Pons (tissue), 1 donor: ENCODE measurements at places on chromosomes 11 and 22.

DNA sequence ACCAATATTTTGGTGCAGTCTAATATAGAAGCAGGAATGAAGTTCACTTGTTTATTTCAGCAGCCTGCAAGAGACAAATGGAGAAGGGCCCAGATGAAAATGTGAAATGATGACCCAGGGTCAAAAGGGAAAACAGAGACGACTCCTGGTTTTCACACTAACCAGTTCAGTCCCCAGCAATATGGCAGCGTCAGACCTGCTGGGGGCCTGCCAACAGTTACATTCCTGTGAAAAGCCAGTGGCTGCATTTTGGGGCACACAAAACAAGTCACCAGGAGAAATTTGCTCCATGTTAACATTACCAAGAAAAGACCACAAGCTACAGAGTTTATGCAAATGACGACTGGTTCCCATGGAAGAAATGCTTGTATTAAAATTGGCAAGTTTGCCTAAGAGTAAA, 80.2 kb downstream of the CCDC34 start:
- DNase-seq, result no peak

DNA sequence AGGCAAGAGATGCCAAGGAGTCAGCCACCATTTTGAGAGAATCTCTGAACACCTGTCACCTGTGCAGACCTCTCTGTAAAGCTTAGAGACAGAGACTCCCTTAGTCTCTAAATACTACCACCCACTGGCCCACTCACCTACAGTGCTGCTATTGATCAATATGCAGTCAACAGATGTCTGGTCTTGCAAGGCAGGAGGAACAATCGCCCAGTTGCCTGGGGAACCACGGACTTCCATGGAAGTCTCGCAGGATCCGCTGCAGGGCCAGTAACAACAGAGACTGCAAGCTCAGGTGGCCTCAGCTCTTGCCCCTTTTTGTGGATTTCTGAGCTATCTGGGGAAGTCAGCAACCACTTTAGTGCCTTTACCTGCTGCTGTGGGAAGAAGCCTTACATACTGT, 195.1 kb downstream of the OPCML start:
- DNase-seq, result no peak

- DNase-seq, result peak; percentile 45
These were observed 33.8 kb downstream of the OR2AG2 start for GRCh38 chr11:6737872-6738466.

DNA sequence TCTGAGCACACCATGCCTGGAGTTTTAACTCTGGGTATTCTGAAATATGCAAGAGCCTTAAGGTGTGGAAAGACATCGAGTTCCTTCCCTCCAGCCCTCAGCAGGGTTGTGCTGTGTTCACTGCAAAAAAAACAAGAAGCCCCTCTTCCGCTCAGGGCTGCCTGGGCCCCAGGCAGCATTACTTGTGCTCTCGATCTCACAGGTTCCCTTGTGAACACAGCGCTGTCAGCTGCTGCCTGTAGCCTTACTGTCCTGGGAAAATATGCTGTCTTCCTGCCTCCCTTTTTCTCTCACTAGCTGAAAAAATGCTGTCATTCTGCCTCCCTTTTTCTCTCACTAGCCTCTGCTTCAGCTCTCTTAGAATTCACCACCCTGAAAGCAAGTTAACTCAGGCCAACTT, 15.7 kb upstream of the TENM4 start:
- no peak for DNase-seq

DNA sequence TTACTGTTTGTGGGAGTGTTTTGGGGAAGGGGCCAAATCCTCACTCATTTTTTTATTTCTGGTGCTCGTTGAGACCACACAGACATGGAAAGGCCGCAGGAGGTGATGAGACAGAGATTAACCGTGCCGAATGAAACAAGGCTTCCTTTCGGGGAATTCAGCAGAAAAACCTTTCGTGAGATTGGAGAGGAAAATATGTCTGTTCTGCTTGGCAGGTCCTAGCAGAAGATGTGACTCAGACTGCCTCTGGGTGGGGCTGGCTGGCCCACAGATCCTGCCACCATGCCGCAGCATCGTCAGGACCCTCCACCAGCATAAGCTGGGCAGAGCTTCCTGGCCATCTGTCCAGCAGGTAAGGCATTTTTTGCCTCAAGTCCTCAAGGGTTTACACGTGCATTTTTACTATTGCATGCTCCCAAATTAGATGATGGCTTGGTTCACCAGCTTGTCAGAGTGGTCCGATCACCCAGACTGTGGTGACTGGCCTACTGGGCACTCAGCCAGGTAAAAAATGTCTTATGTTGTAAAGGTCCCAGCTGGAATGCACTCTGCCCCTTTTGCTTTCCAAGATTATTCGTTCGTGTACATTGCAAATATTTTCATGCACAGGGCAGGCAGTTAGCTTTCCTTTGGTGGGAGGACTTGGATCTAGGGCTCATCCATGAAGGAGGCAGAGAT, 1.5 kb downstream of the DDB2 start:
- DNase-seq, result peak; percentile 11

- no peak for DNase-seq
These were observed 194.3 kb upstream of the CTSC start for GRCh38 chr11:88531831-88532230.

DNA sequence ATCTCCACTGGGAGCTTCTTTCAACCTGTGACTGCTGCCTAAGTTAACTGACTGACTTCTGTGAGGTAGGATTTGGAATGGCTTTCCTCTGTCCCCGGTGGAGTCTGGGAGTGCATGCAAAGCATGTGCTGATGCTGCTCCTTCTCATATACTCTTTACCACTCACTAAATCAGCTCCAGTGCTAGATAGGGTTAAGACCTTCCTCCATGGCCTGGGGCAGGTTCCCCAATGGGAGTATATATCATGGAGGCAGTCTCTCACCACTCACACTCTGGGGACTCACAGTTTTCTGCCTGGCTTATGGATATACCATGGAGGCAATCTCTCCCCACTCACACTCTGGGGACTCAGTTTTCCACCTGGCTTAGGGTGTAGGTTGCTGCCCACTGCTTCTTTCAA, 10.1 kb upstream of the FANCF start:
- no peak for DNase-seq
